ENCODE measurements at places on chromosomes 5 and 9.

- DNase-seq, result no peak
Measured at GRCh38 chr5:164012371-164012770, 507.0 kb downstream of the MAT2B start.

GRCh38 chr5:107232788-107233187, 437.9 kb downstream of the EFNA5 start:
- no peak for DNase-seq

GRCh38 chr5:38551030-38552017, 5.1 kb downstream of the LIFR start:
- DNase-seq, result no peak

DNA sequence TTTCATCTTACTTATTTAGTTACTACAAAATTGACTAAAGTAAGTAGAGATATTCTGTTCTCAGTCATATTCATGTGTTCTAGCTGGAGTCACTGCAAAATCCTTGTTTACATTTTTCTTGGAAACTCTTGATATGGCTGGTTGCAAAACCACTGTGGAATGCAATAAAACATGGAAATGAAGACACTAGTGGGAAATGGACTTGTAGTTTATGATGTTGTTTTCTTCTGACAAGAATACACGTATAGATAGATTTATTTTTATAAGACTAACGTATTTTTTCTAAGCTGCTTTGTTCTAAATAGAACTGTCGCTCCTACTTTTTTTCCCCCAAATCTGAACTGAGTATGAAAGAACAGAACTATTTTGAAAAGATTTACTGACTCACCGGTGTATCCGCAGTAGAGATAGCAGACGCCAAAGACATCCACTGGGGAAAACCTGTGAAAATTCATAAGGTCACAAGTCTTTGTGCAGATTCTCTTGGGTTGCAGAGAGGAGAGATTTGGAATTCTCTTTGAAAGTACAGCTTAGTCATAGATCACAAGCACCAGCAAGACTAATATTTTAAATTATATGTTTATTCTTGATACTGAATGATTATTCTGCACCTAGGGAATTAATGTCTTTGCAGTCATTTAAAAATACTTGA, 119.6 kb upstream of the TAF11L2 start:
- no peak for DNase-seq

GRCh38 chr5:67515762-67516161, 319.2 kb upstream of the CD180 start:
- DNase-seq, result no peak

- DNase-seq, result no peak
Measured at GRCh38 chr5:178327931-178328711, 95.5 kb upstream of the PHYKPL start.

GRCh38 chr5:17269201-17269600, 51.8 kb downstream of the BASP1 start:
- no peak for DNase-seq

DNA sequence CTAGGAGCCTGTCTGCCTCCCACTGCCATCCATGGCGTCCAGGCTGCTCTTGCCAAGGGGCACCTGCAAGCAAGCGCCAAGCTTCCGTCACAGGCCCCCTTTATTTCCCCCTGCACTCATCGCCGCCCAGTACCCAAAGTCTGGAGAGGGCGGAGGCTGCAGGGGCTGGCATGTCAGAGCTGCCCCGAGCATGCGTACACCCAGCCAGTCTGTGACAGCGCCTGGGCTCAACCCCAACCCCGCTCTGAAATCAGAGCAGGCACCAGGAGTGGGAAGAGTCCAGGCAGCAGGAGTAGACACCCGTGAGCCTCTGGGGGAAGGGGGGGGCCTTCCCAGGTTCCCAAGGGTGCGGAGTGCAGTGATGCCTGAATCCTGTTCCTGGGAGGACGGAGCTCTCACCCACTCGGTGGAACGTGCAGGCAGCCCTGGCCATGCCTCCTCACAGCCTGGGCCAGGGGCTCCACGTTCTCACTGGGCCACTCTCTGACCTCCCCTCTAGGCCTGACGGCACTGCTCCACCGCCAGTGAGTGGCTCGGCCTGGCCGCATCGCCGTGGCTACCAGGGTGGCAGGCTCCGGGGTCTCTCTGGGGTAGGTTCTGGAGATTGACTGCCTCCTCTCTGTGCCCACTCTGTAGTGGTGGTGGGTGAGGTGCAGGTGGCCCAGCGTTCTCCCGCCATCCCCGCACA, 469.0 kb downstream of the CDH9 start:
- DNase-seq, result no peak

- DNase-seq, result no peak
Measured at GRCh38 chr5:169599451-169599850, 15.9 kb downstream of the SPDL1 start.

- peak; percentile 26 for DNase-seq
Measured at GRCh38 chr5:115873392-115873791, 31.7 kb downstream of the AP3S1 start.

- peak; percentile 10 for DNase-seq
Measured at GRCh38 chr9:5389109-5389732, 48.5 kb downstream of the PLGRKT start.

- no peak for DNase-seq
Measured at GRCh38 chr9:105332471-105332870, 88.0 kb downstream of the SLC44A1 start.

DNA sequence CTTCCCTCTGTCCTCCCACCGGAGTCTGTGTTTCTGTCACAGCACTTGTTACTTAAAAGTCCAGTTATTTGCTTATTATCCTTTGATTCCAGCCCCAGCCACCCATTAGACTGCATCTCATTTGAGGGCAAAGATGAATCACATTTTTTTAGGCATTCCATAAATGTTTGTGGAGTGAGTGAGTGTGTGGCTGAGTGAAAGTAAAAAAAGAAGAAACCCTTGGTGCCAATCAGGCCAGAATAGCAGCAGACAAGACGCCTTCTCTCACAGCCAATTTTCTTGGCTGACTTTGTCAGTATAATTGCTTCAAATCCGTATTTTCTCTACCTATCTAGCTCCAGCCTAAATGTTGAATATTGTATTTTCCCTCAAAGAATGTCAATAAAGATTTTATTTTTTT, 613.0 kb upstream of the WWC1 start:
- DNase-seq, result no peak

- no peak for DNase-seq
Measured at GRCh38 chr5:67678594-67678993, 482.0 kb upstream of the CD180 start.

GRCh38 chr9:125822902-125823301, 75.7 kb downstream of the PBX3 start:
- DNase-seq, result no peak

DNA sequence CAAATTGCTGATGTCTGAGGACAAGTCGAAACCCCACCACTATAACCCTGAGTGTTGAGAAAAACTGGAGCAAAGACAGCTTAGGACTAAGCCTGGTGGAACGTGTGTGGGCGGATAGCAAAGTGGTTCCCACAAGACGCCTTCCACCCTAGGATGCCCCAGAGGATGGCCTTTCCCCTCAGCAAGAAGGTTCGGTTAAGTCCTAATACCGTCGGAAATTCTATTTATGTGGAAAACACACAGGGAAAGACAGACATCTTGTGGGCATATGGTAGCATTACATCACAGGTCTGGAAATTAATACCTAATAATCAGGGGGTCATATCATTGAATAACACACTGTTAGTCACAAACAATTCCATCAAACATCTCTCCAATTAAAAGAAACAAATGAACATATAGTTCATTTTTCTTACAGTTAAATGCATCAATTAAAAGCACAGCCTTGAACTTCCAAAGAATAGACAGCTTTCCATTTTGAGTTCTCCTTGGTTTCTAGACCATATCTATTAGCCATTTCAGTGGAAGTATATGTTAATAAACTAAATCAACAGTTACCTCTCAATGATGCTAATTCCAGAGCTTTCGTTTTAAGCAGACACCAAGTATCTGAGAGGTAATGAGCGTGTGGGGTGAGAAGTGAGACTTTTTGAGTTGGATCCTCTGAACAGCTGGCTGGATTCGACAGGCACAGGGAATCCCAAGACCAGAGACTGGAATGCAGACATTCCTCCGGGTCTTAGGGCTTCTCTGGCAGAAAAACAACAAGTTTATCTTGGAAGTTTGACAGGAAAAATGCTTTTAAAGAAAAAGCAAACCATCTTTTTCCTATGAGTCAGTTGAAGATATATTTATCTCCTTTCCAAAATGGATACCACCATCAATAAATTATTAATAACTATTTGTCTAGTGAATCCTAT, 2.9 kb upstream of the ICE1 start:
- peak; percentile 50 for DNase-seq

GRCh38 chr9:78115073-78115472, 83.5 kb upstream of the GNAQ start:
- DNase-seq, result no peak

DNA sequence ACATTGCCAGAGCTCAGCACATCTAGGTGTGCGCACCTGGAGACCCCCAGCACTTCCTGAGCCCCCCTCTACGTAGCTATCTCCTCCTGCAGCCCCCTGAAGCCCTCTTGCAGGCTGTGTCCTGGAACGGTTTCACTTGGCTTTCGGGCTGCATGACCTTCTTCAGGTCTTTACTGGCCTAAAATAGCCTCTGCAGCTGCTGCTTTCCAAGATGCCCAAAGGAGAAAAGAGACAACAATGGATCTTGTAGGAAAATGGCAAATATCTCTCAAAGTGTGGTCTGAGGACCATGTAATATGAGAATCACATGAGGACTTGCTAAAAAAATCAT, 6.6 kb upstream of the ERMP1 start:
- DNase-seq, result no peak

DNA sequence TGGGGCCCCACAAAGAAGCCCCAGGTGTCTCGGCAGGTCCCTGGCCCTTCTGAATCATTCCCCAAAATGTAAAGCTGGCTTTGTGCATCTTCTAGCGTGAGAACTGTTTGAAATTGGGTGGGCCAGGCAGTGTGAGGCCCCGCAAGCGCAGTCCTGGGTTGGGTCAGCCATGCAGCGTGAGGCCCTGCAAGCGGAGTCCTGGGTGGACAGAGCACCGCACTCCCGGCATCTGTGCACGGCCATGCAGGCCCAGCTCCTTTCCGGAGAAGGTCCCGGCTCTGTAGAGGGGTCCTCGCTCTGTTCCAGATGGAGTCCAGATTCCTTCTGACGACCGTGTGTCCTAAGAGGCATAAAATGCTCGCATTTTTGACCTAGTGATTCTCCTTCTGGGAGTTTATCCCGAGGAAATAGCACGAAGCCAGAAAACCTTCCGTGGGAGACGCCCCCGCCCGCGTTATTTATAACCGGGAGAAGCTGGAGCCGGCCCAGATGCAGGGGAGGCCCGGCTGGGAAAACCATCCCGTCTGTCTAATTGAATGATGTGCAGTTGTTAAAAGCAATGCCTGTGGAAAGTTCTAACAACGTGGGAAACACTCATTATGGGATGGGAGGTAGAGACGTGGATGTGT, 19.4 kb upstream of the NOTCH1 start:
- DNase-seq, result no peak

- no peak for DNase-seq
Measured at GRCh38 chr5:86374611-86375010, 243.1 kb upstream of the COX7C start.

DNA sequence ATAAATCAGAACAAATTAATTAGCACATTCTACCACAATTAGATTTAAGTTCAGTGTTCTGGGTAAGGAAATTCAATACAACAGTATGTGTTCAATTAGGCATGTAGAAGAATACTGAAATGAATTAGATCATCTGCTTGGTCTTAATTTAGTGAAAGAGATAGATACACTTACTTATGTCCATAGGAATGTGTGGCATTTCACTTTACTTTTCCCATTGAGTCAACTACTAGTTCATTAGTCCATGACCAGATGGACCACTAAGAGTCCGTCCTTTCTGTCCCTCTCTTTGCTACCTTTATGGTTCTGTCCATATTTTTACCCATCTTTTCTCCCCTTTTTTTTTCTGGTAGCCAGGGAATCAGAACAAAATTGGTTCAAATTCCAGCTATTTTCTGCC, 276.9 kb downstream of the OSTF1 start:
- DNase-seq, result no peak

GRCh38 chr9:8895861-8896224, 1096.3 kb upstream of the DMAC1 start:
- peak; percentile 22 for DNase-seq

GRCh38 chr5:105677291-105677690, 1993.4 kb downstream of the EFNA5 start:
- no peak for DNase-seq

- DNase-seq, result no peak
Measured at GRCh38 chr9:126862104-126862761, 1.8 kb downstream of the ZBTB34 start.

GRCh38 chr5:90941002-90941720, 382.6 kb downstream of the ADGRV1 start:
- DNase-seq, result no peak

GRCh38 chr5:76469656-76470290, 66.7 kb downstream of the IQGAP2 start:
- DNase-seq, result no peak

DNA sequence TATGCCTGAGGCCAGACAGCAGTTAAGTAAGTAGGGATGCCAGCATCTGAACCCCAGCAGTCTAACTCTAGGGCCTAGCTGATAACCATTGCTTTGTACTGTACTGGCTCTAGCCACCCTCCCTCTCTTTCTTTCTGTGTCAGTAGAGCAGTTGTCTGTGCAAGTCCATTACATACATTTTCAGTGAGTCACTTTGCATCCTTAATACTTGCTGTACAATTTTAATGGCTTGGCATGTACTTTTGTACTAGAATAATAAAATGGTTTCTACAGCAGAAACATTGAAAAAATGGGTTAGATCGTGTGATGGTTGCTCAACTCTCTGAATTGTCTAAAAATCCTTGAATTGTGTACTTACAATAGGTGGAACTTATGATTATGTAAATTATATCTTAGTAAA, 1.5 kb upstream of the TTC39B start:
- no peak for DNase-seq

DNA sequence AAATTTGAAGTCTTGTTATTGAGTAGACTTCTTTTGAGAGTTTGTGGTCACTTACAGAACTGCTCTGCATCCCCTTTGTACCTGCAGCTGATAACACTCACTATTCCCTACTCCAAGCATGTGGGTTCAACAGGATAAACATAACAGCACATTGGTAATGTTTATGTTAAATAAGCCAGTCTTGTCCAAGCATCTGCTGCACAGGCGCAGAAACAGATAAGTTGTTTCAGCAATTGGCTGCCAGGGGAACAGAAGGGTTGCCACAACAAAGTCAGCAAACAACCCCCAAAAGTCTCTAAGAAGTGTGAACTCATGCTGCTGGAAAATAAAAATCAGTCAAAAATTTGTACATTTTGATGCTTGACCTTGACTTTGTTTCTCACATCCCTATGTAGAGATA, 174.6 kb downstream of the GDNF start:
- no peak for DNase-seq

- DNase-seq, result peak; percentile 81
Measured at GRCh38 chr5:57298985-57299491, 125.2 kb downstream of the GPBP1 start.

- no peak for DNase-seq
Measured at GRCh38 chr9:87226896-87227295, 270.8 kb upstream of the DAPK1 start.

DNA sequence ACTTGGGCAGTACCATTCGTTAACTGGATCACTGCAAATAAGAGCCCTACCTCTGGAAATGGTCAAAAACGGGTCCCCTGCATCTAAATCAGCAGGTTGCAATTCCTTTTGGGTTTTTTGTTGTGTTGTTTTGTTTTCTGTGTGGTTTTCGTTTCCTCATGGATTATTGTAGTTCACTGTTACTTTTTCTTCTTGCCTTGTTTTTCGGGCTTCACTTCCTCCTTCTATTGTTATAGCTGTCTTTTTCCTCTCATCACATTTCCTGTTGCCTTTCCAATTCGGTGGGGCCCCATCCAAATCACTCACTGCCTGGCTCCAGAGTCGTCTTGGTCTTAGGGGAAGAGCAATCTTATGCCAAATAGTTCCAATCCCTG, 8.7 kb upstream of the SSBP2 start:
- no peak for DNase-seq

- no peak for DNase-seq
Measured at GRCh38 chr5:125236007-125236406, 489.6 kb upstream of the ZNF608 start.

Data from LoVo (cell line).